NCI-H187 (cell line): ENCODE measurements at places on chromosomes 12 and 14.

DNA sequence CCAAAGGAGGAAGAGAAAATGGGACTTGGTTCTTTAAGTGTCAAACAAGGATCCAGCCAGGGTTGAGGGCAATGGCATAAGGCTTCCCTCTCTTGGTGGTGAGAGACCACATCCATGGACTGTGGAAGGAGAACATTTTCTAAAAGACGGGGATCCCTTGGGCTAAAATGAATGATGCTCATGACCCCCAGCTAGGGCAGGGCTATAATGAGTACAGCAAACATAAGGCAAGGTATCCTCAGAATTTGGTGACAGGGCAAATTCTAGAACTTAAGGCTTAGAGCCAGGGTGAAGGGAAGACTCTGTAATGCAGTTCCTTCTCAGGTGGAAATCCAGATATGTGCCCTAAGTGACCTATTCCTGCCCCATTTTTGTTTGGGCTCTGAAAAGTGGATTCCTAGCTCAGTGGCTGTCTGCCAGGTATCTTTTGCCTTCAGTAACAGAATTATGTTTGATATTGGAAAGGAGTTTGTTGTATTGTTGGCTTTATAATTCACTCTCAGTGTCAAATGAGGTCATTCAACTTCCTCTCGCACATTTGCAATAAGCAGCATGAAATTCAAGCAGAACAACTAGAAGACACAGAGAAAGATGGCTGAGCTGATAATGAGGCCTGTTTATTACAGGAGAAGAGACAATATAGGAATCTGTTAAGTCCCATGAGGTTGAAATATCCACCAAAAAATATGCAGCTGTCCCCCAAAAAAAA is 76.8 kb downstream of the DAD1 start:
- no peak for DNase-seq

- no peak for DNase-seq
Observed at GRCh38 chr12:1948883-1949282, 30.4 kb upstream of the CACNA2D4 start.

DNA sequence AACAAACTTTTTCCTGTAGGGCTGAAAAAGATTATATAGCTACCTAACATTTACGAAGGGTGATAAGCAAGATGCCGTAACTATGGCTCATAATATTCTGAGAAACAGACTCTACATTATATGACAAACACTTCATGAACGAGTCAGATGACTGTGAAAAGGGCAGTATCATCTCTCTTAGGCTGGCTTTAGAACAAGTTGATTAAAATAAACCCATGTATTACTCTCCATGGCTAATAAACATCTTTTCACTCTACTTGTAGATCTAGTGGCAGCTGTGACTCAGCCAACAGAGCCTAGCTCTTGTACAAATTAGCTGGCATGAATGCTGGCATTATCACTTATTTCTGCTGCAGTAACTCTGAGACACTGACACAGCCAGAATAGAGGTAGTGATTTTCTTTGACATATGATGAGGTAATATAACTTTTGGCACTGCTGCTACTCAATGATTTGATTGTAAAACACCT is 47.1 kb downstream of the SLC2A13 start:
- DNase-seq: no peak

- no peak for DNase-seq
Observed at GRCh38 chr14:96806836-96807235, 9.7 kb downstream of the VRK1 start.

DNA sequence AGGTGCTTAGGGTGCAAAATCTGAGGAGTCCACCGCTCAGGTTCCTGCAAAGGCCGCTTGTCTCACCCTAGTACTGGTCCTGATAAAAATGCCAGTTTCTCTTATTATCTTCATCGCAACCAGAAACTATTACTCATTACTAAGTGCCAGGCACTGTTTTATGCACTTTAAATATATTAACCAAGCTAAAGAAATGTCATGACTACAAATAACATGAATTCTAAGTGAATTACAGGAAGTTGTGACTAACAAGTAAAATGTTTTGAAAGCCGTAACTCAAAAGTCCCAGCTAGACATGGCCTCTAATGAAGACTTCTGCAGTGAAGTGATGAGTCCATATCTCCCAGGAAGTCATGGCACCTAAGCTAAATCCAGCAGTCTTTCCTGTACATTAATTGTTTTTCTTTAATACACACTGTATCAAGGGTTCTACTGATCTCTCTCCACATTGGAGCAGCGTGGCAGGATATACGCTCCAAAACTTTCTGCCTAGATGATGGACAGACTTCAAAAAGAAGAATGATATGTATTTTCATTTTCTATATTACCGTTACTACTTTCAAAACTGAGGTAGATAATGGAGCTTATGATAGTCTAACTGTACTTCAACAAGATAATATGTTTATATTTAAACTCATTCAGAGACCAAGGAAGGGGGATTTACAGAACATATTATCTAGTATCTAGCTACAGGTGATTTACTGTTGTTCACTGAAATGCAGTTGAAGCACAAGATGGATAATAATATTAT is 117.3 kb upstream of the ARID2 start:
- no peak for DNase-seq

GRCh38 chr12:101207086-101207780 is 2.8 kb downstream of the SLC5A8 start:
- DNase-seq: no peak

- no peak for DNase-seq
Observed at GRCh38 chr12:19021646-19022045, 107.9 kb upstream of the PLEKHA5 start.

GRCh38 chr12:41515953-41516352 is 327.8 kb downstream of the PDZRN4 start:
- DNase-seq: no peak

- no peak for DNase-seq
Observed at GRCh38 chr14:74218462-74218861, 20.8 kb upstream of the VSX2 start.

DNA sequence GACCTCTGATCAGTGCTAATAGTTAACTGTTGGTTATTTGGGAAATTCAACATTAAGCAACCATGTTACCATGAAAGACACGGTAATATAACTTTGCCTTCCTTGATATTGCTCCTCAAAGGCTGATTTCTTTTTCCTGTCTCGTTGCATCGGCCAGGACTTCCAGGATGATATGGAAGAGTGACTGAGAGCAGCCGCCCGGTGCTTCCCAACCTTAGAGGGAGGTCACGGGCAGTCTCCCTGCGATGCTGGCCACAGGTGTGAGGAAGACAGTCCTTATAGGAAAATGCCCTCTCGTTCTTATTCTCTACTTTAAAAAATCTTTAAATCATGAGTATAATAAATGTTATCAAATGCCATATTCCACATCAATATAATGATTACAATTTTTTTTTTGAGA is 33.1 kb upstream of the GPR132 start:
- no peak for DNase-seq

DNA sequence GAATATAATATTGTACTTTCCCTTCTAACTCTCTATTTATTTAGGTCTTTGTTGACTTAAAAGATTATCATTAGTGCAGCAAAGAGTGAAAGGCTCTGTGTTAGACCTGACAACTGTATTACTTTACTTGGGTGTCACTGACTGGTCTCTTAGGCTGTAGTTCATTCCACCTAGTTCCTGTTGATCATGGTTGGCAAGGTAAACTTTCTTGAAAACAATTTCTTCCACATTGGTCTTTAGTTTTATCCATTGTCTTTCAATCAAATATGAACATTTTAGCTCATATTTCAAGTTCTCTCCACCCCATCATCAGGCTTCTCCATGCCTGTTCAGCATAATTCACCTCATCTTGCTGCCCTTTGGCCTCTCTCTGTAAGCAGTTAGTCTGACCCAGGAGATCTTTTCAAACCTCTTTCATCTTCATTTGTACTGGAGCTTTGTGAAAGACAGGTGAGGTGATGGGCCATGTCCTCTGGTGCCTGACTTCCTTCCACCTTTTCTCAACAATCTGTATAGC is 32.1 kb upstream of the PPM1H start:
- no peak for DNase-seq

- no peak for DNase-seq
Observed at GRCh38 chr14:72177251-72177650, 245.0 kb downstream of the RGS6 start.

- DNase-seq: no peak
Observed at GRCh38 chr12:89552376-89552775, 26.5 kb upstream of the POC1B start.

DNA sequence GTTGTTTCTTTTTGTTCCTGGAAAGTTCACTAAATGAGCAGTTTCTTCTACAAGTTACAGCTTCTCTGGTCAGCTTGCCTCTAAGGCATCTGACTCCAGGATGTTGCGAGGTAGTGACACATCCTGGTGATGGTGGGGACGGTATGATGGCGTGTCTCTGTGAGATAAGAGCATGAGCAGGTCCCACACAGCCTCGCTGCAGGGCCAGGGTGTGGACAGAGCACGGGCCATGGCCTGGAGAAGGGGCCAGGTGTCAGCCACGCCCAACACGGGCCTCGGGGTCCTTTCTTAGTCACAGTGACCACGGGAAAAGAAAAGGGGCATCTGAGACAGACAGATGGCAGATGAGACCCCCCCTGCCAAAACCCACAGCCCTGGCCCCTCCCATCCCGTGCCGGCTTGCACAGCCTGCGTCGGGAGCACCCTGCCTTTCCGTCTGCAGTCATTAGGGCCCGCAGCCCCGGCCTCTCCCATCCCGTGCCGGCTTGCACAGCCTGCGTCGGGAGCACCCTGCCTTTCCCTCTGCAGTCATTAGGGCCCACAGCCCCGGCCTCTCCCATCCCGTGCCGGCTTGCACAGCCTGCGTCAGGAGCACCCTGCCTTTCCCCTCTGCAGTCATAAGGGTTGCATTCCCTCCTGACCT is 79.3 kb upstream of the DYNC1H1 start:
- DNase-seq: no peak

DNA sequence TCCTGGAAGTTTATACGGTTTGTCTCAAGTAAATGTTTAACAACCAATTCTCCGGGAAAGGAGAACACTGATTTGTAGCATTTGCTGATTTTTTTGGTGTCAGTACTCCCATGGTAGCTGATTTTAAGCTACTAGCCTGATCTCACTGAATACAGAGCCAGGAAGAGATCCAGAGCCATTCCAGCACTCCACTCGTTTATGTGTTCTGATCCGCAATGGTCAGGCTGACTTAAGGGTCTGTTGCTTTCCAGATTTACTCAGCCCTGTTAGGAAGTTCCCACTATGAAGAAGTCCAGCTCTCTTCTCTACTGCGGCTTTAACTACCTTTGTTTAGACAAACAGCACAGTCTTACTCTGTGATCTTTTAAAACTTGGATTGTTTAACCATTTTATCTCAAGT is 38.0 kb upstream of the NID2 start:
- DNase-seq: no peak
